ENCODE measurements at places on chromosomes 2 and 18.

DNA sequence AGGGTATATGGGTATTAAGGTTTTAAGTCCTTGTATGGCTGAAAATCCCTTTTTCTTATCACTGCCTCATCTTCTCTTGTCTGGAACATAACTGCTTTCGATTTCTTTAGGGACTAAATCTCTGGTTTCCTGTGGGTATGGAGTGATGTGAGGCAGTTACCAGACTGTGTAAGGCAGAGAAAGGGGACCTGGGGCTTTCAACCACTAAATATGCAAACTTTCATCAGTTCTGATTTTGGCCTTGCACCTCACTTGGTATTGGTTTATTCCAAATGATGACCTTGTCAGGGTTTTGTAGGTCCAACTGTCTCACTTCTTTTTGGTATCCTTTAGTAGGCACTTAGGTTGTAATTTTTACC lies 9.3 kb downstream of the MAP4K4 start:
- no peak for DNase-seq

- no peak for DNase-seq
These were observed 209.4 kb downstream of the SP3 start for GRCh38 chr2:173755798-173756197.

DNA sequence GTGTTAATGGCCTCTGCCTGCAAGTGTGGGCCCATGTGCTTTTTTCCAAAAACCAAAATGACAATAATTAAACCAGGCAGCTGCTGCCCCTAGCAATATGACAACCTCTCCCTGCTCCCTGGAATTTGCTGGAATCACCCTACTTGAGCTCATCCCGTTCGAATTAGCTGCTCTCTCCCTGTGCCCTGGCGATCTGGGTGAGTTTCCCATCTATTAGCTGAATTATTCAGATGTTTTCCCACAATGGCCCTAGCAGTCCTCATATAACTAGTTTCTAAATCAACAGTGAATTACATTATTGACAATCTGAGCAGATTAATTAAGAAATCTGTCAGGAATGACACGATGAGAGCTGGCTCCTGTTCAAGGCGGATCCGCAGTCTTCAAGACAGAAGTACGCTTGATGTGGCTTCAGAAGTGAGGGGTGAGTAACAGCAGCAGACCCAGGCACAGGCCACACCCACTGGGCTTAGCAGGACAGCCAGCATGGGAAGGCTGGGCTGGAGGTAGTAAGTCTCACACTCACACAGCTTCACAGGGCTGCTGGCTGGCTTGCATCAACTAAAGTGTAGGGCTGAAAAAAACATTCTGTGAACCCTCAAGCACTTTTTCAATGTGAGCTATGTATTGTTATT lies 366.2 kb upstream of the ID2 start:
- DNase-seq, result no peak

DNA sequence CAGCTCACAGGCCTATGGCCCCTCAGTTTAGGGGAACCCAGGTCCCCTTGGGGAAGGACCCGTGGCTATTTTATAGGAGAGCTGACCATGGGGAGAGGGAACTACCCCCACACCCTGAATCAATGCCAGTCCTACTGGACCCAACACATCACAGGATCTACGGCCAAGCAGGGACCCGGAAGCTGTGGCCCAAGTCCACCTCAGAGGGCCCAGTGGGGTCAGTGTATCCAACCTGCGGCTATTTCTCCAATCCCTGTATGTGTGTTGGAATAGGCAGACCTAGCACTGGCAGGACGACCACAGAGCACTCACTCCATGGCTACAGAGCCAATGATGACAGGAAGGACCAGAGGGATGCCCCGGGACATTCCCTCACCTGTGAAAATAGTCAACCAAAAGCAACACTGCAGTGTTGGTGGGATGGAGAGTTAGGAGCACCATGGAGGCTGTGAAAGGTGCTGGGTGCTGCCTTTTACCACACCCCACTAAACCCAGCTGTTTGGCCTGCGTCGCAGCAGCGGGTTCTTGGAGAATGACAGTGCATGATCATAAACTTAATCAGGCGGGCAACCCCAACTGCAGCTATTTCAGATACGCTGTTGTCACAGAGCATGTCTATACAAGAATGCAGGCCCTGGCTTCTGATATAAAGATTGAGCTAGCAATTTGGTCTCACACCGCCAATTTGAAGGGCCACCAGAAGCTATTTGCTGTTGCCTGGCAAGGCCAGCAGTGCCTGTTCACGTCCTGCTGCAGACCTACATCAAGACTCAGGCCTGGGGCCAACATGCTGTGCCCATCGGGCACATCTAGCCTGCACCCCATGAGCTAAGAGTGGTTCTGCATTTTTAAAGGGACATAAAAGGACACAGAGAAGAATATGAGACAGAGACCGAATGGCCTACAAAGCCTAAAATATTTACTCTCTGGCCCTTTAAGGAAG lies 110.4 kb downstream of the EIPR1 start:
- DNase-seq, result no peak

GRCh38 chr18:46632401-46633071 lies 24.5 kb downstream of the LOXHD1 start:
- no peak for DNase-seq

All from muscle of back (tissue), 13 donors.